RWPE1 (cell line): ENCODE measurements at places on chromosomes 3 and 15.

GRCh38 chr3:47540281-47540680 is 26.8 kb upstream of the ELP6 start:
- DNase-seq, result no peak

GRCh38 chr3:100957261-100957986 is 35.8 kb downstream of the ABI3BP start:
- DNase-seq, result no peak

DNA sequence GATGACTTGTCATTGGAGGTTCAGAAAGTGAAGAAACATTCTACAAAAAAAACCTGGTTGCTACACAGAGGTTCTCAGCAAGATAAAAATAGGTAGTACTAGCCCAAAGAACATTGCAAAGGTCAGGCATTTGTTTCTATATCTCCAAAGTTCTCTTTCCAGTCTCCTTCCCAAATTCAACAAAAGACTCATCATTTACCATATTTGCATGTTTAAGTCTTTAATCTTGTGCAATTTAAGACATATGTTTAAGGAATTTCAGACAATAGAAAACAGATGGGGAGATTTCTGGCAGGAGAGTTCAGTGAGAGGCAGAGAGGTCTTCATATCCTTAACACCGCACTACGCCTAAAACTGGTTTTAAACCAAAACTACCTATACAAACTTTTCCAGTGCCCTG is 173.8 kb upstream of the THBS1 start:
- DNase-seq, result no peak

GRCh38 chr3:157110761-157111278 is 49.1 kb downstream of the CCNL1 start:
- no peak for DNase-seq

- no peak for DNase-seq
Measured at GRCh38 chr15:55334997-55335396, 16.0 kb downstream of the PIGB start.

DNA sequence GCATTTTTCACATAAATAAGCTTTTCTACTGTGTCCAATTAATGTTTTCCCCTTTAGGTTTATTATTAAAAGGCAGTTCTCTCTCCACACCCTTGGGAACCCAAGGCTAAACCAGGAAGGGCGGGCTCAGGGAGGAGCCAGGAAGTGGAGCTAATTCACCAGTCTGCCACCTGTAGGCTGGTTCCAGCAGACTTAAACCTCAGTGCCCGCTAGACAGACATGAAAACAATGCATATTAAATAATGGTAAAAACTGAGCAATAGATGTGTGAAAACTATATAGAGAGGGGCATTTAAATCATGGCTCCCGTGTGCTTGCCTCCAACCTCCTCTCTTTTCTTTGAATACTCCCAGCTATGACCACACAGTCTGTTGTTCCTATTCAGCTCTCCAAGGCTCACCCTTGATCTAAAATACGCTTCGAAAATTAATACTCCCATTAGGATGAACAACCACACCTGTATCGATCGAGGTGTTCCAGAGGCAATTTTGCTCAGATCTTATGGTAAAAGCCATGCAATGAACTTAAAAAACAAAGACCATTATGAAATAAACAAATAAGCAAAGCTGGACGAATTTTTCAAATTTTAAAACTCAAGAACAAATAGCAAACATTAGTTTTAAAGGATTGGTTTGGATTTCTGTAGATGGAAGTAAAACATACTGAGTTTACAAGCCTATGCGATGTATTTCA is 253.3 kb downstream of the TJP1 start:
- peak; percentile 71 for DNase-seq

GRCh38 chr3:57006949-57007419 is 53.5 kb upstream of the SPATA12 start:
- peak; percentile 72 for DNase-seq

DNA sequence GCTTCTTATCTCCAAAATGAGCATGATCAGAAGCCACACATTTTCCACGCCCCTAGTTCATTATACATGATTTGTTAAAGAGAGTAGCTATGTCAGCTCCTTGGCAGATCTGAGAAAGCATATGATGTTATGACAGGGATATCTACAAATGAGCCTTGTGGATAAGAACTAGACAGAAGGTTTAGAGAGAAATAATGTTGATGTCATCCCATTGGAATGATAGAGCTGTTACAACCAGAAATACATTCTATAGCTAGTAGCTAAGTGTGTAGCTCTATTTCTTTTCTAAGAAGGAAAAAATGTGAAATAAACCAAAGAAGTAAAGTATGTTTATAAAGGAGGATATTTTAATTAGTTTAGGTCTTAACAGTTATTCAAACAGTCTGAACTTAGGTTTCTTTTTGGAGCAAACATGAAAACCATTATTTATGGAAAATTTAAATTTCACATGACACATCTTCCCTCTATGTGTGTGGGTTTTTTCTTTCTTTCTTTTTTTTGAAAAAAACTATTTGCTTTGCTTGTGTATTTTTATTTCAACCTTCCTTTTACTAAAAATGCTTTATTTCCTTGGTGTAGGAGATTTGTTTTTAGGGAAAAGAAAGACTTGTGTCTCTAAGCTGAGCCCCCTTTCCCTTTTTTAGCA is 167.7 kb downstream of the GHSR start:
- DNase-seq, result peak; percentile 8

GRCh38 chr3:144663456-144664436 is 692.1 kb downstream of the DIPK2A start:
- no peak for DNase-seq

GRCh38 chr15:72890043-72890442 is 106.5 kb upstream of the ADPGK start:
- no peak for DNase-seq

GRCh38 chr3:172082269-172082668 is 42.9 kb downstream of the FNDC3B start:
- no peak for DNase-seq

DNA sequence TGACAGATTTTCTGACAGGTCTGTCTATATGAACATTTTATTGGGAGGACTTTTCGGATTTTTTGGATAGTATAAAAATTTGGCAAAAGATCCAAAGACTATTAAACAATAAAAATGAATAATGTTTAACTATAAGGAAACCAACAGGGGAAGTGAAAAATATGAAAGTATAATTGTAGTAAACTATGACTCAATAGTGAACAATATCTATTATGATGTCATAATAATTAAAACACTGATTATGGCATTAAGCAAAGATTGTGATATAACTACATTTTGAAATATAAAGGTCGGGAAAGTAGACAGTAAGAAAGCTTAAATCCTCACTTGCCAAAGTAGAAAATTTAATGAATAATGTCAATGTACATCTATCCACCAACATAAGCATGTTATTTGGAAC is 44.3 kb upstream of the CNTN6 start:
- no peak for DNase-seq

- no peak for DNase-seq
Measured at GRCh38 chr15:78052545-78052944, 25.0 kb downstream of the TBC1D2B start.

GRCh38 chr15:60773255-60773654 is 294.3 kb upstream of the ICE2 start:
- no peak for DNase-seq

DNA sequence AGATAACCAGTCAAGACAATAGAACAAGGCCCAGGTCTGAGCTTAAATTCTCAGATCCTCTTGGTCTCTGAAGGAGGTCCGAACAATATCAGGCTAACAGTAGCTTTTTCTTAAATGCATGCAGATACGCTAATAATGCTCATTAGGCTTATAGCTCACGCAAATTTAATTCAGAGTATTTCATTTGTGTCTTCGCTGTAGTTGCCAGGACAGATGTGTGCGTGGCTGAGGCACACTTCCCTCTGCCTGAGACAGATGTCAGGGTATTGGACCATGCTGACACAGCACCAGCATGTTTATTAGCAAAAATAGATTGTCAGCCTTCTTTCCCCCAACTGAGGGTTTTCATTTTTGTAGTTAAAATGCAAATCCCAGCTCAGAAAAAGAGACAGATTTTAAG is 102.9 kb upstream of the BFSP2 start:
- DNase-seq, result no peak

GRCh38 chr3:151085227-151085888 is at the start of gene MED12L:
Gene MED12L (plus strand): TSS chr3:151085664. CDS start chr3:151086927, 1,263 bp downstream.
- peak; percentile 75 for DNase-seq
